ENCODE measurements at places on chromosomes 3 and 15.

DNA sequence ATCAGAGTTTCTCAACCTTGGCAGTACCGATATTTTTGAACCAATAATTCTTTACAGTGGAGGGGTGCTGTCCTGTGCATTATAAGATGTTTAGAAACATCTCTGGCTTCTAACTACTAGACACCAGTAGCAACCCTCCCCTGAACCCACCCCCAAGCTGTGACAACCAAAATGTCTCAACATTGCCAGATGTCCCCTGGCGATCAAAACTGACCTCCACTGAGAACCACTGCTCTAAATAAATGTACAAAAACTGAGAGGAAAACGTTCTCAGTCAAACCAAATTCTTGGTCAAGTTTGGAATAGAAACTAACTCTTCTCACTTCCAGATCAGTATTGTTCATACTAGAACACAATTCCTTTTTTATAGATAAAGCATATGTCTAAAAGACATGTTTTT is 58.5 kb downstream of the GPR160 start:
- DNase-seq: no peak

DNA sequence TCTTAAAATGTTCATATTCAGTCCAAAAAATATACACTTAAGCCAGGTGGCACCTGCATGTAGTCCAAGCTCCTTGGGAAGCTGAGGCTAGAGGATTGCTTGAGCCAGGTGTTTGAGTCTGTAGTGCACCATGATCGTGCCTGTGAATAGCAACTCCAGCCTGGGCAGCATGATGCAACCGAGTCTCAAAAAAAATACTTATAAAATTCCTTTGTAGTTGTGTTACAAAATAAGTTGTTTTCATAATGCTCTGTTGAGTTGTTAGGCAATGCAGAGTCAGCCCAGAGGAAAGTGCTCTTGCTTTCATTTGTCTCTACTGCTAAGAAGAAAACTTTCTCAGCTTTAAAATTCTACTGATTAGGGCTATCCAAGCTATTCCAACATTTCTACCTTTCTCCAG is 442.8 kb upstream of the ARRDC4 start:
- DNase-seq: no peak

DNA sequence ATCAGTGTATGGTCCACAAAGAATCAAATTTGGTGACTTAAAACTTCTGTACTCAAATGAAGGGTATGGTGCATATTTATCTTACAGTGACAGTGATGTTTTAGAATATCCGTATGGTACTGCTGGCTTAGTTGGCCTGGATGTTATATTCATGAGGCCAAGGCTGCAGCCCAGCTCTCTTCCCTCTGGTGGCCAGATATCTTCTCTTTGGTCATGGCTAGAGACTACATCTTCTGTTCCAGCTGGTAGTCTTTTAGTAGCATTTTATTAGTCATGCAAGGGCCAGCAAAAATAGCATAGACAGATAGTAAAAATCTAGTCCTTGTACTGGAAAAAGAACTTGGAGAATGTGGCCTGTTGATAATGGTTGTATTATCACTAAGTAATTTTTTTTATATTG is 124.0 kb upstream of the ROPN1 start:
- no peak for DNase-seq

DNA sequence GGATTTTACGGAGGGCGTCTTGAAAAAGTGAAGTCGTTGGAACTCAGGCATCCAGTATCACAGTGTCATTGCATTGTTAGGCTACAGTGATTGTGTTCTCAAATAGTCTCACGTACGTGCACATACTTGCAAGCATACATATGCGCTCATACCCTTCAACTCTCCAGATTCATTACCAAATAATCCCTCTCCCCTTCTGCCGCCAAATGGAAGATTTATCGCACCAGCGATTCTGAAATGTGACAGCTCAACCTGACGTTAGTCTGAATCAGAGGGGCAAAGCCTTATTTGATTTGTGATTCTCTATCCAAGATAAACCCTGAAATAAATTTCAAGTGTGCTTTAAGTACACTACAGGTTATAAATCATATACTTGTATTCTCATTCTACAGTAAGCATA is 119.4 kb downstream of the GADL1 start:
- peak; percentile 93 for DNase-seq

GRCh38 chr3:47661121-47661752 is 82.6 kb upstream of the CSPG5 start:
- no peak for DNase-seq

GRCh38 chr3:66475386-66476020 is 25.3 kb downstream of the LRIG1 start:
- DNase-seq: no peak

- no peak for DNase-seq
These were observed 35.8 kb downstream of the IFT122 start for GRCh38 chr3:129475863-129476262.

DNA sequence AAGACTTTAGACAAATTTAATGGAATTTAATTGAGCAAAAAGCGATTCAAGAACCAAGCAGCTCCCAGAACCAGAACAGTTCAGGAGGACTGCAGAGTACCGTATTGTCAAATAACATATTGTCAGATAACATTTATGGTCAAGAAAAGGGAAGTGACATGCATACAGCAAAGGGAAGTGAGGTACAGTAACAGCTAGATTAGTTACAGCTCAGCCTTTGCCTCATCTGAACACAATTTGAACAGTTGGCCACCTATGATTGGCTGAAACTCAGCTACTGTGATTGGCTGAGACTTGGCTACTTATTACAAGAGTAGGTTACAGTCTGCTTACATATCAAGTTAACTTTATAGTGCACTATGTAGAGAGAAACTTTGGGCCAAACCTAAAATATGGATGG is 21.9 kb downstream of the ZFAND6 start:
- no peak for DNase-seq

- DNase-seq: no peak
These were observed 21.7 kb upstream of the PPP4R2 start for GRCh38 chr3:72974956-72975355.

- no peak for DNase-seq
These were observed 195.4 kb upstream of the HES1 start for GRCh38 chr3:193940526-193940925.

DNA sequence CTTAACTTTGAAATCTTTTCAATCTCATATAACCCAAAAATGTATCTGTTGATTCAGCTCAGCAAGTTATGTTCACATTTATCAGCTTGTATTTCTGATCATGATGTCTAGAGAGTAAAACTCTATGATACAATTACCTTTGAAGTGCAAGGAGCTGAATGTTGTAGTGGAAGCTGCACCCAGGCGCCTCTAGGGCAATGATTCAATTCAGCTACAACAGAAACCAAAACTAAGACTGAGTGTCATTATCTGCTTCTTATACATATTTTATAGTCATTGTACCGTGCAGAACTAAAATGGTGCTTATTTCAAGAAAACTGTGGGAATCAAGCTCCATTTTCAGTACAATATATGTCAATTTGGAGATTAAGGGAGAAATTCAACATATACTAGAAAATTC is 1237.5 kb downstream of the ZPLD1 start:
- no peak for DNase-seq

GRCh38 chr3:102510663-102511062 is 75.8 kb downstream of the ZPLD1 start:
- no peak for DNase-seq

DNA sequence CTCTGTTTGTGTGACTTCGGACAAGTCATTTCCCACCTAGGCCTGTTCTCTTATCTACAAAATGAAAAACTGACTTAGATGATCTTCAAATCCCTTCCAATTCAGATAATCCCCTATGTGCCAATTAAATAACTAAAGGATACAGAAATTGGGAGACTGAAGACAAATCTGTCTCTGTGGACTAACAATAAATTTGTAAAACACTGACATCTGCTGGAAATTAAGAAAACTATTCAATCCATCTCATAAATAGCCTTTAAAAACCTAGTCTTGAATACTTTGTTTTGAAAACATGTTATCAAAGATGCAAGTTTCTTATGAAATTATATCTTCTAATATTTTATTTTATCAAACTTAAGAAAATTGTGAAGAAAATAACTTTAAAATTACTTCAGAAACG is 38.3 kb downstream of the MTHFS start:
- DNase-seq: no peak

- peak; percentile 18 for DNase-seq
These were observed 36.1 kb downstream of the SPSB4 start for GRCh38 chr3:141087076-141087777.

- DNase-seq: no peak
These were observed 6.7 kb downstream of the PRC1 start for GRCh38 chr15:90987561-90988141.

DNA sequence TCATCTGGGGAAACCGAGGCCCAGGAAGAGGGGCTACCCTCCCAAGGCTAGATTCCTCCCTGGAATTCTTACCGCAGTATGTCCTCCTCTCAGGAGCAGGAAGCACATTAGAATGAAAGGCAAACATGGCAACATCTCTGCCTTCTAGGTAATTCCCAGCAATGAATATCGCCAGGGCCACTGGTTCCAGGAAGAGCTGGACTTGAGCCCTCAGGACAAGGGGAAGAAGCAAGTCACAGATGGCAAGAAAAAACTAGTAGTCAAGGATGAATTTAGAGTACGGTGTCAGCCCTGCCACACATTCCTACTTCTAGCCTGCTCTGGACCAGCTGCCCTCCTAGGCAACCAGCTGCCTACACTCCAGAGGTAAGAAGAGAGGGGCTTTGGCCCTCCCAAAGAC is 42.9 kb downstream of the MEGF11 start:
- DNase-seq: peak; percentile 65

DNA sequence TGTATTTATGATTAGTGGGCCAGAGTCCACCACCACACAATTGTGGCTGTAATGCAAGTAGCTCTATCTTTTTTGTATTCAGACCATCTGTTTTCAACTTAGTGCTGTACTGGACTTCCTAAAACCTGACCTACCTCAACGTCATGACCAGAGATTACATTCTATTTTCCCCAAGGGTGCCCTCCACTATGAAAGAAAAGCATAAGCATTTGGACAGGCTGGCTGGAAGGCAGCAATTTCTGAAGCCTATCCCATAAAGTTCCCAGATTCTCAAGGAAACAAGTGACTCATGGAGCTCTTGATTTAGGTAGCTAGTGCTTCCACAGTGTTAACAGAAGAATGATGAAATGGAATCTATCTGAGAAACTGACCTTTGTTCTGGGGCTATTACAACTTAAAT is 75.8 kb downstream of the COL8A1 start:
- DNase-seq: no peak
